ENCODE measurements at places on chromosomes 7 and 10. TPM values are rescaled to one million over a fixed set of nuclear protein-coding genes. Genes with fewer than 3 reads are reported as not detected.

Gene AKR1C1
- 79.0 TPM for total RNA-seq

Gene LRIT1
- not detected for total RNA-seq

Gene IDI2
- total RNA-seq = not detected

Gene LIPK
- total RNA-seq = not detected

Gene DMBT1
- total RNA-seq = 0.10 TPM

Gene WDR86
- total RNA-seq = 2.8 TPM

Gene NEURL1
- 0.16 TPM for total RNA-seq

Gene TEX36
- total RNA-seq = not detected

Gene GNG11
- total RNA-seq = 9.8 TPM

GRCh38 chr10:99766302-99766681 is 16.1 kb upstream of the ABCC2 start:
- no peak for DNase-seq

GRCh38 chr7:95687759-95688343 is 84.5 kb upstream of the DYNC1I1 start:
- DNase-seq = no peak

- DNase-seq = no peak
Measured at GRCh38 chr10:26432938-26433337, 5.2 kb upstream of the APBB1IP start.

DNA sequence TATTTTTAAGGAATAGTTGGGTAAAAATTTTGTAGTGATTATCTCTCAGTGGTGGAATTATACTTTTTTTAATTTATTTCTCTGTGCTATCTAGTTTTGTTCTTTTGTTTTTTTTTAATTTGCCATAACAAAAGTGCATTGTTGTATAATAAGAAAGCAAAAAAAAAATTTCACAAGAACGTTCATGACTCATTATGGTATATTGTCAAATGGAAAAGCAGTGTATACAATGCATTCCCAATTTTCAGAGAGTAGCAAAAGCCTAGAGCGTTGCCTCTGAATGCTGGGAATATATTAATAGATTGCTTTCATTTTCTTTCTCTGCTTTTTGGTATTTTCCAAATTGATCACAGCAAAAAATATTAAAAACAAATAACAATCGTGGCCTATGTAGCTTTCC is 46.3 kb upstream of the GPAM start:
- no peak for DNase-seq

DNA sequence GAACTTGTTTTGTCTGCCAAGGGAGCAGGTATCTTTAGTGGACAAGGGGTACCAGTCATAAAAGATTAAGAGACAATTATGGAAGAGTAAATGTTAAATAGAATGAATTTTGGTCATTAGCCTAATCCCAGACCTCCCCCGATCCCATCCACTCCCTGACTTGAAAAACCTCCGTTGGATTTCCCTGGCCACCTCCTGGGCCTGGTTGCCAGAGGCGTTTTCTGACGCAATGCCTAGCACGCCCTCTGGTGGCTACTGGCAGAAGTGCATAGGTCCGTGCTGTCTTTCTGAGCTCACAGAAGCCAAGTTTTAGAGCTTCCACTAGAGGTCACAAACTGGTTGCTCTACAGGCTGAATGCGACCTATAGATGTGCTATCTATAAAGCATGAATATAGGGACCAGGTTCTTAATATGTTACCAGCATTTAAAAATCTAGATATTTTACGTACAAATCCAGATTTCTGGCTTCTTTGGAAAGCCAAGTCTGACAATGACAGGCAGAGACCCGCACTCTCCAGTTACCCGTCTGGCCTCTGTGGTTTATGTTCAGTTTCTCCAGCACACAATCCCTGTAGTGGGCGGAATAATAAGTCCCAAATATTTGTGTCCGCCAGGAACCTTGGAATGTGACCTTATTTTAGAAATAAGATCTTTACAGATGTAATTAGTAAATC is 39.8 kb downstream of the SPOCK2 start:
- peak; percentile 92 for DNase-seq

GRCh38 chr7:23072048-23072447 is 33.5 kb upstream of the KLHL7 start:
- no peak for DNase-seq

- DNase-seq = no peak
Measured at GRCh38 chr10:61936770-61937169, 35.3 kb downstream of the ARID5B start.

DNA sequence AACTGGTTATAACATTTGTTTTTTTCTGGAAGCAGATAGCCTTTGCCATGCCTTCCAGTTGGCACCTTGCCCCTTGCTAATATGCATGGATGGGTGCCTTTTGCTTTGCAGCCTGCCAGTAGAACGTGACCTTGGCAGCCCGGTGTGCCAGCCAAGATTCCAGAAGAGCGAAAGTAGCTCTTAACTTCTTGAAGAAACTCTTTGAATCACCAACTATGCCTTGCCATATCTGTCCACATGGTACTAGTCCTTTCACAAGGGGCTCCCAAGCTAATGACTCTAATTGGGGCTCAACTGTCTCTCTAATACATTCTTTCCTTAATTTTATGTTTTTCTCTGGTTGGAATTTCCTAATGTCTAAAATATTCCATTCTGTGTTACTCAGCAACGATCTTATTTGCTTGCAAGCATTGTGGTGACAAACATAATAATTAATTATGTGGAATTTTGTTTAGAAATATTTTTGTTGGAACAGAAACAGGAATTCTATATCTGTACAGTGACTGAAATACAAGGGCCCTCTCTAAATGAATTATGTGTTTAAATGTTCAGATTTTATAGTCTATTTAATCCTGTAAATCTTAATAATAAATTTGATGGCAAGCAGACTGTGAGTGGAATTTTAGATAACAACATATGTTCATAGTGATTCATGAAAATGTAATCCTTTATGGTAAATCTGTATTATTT is 45.8 kb downstream of the HDAC9 start:
- DNase-seq = peak; percentile 82

DNA sequence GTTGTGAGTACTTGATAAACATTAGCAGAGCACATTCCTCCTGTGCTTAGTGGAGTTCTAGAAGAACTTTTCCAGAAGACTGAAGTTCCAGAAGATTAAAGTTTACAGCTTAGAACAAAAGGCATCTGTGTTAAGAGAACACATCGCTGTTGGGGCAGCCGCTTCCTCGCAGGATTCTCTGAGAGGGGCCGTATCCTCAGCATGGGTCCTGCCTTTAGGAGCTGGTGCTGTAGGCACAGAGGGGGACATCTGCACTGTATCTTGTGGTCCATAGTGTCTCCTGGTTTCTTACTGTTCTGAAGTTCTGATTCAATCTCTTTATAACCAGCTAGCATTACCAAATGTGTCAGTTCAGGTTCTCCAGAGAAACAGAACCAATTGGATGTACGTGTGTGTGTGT is 16.3 kb downstream of the SH2D4B start:
- no peak for DNase-seq

DNA sequence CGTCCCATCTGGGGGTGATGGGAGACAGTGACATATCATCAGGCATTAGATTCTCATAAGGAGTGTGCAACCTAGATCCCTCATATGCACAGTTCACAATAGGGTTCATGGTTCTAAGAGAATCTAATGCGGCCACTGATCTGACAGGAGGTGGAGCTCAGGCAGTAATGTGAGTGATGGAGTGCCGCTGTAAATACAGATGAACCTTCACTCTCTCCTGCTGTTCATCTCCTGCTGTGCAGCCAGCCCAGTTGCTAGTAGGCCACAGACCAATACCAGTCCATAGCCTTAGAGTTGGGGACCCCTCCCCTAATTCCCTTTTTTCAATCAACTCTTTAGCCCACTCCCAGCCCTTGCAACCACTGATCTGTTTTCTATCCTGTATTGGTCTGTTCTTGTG is 581.1 kb upstream of the AUTS2 start:
- no peak for DNase-seq

DNA sequence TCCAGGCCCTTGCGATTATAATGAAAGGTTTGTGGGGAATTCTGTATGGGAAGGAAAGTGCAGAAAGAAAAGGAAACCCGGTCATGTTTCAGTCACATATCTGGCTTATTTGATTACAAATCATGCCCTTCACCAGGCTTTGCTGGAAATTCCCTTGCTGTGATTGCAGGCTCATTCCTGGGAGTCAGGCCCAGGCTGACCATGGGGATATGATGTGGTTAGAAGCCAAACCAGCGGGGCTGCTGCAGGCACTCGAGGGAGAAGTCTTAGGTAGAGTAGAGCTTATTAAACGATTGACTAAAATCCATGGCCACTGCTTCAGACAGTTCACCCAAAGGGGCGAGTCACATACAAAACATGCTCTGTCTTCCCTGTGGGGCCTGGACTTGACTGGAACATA is 16.2 kb downstream of the PKD1L1 start:
- no peak for DNase-seq

- no peak for DNase-seq
Measured at GRCh38 chr7:28078036-28078901, 102.3 kb downstream of the JAZF1 start.

- DNase-seq = no peak
Measured at GRCh38 chr7:125032943-125033342, 103.3 kb upstream of the POT1 start.

GRCh38 chr7:94973844-94974243 is 66.5 kb downstream of the PPP1R9A start:
- no peak for DNase-seq

GRCh38 chr10:69943292-69943820 is 109.3 kb upstream of the MACROH2A2 start:
- no peak for DNase-seq

- DNase-seq = no peak
Measured at GRCh38 chr10:132186488-132187429, at the start of gene DPYSL4. TSS of gene DPYSL4 (plus strand) at chr10:132186948. CDS start at chr10:132187064, 116 bp downstream.

DNA sequence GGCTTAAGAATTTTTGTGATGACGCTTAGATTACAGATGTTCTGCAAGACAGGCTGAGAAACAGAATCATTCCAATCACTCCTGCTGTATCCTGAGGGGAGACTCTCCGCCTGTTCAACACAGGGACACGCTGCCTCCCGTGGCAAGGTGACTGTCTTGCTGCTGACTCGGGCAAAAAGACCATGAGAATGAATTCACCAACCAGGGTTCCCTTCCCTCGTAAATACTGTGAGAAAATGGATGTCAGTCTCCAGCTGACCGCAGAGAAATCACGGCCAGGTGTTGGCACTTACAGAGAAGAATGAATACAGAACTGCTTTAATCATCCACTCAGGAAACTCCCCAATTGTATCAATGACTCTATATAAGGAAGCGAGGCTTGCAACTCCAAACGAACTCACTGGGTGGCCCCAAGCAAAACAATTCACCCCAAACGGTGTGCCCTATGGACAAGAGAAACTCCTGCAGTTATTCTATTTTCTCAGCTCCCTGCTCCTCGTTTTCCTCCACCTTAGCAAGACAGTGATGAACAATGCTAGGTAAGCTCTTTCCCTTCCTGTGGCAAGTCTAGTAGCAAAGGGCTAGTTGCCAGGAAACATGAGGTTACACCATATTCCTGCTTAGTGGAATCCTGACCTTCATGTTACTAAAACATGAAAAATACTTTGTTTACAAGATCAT is 22.8 kb downstream of the GNA12 start:
- no peak for DNase-seq

DNA sequence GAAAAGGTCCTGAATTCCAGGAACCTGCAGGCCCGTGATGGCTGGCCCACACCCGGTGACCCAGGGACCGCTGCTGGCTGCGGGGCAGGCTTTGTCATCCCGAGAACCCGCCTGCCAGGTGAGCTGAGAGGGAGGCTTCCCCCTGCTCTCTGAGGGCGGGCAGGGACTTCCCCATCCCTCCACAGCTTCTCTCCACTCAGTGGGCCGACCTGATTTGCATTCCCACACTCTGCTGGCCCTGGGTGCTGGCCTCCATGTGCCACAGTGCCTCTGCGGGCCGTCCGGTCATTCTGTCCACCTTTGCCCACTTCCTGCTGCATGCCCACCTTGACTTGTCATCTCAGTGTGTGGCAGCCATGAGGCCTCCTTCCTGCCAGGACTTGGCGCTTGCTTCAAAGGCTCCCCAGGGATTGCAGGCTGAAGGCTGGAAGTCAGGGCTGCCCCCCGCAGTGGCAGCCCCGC is 35.3 kb downstream of the PALD1 start:
- DNase-seq = no peak

GRCh38 chr10:65911151-65911835 is 1014.5 kb upstream of the LRRTM3 start:
- DNase-seq = no peak

GRCh38 chr7:122913608-122914007 is 27.3 kb upstream of the CADPS2 start:
- no peak for DNase-seq

- peak; percentile 54 for DNase-seq
Measured at GRCh38 chr10:132492323-132493025, 45.1 kb upstream of the INPP5A start.

DNA sequence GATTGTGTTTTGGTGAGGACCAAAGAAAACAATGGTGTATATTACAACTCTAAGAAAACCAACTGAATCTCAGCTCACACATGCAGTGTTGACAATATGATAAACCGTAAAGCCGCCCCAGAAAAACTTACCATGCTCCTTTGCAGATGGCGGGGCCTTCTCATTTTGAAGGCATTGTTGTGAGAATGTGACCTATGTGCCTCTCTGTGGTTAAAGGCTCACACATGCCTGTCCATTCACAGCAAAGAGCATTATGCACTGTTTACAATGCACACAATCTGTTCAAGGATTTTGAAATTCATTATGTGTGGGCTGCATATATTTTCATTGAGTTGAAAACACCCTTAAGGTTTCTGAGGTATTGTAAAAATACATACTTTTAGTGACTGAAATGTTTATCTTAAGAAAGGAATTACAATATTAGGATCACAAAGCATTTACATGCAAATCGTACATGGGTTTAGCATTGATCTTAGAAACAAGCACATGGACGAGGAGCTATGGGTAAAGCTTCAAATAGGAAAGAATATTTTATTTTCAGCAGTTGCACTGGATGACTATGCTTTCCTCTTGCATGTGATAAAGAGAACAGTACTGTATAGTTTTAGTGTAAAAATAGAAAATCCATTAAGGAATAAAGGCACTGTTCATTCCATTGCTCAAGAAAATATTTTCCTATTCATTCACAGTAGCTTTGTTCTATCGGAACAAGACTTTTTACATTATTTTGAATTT is 334.3 kb downstream of the ARL4A start:
- DNase-seq = no peak

DNA sequence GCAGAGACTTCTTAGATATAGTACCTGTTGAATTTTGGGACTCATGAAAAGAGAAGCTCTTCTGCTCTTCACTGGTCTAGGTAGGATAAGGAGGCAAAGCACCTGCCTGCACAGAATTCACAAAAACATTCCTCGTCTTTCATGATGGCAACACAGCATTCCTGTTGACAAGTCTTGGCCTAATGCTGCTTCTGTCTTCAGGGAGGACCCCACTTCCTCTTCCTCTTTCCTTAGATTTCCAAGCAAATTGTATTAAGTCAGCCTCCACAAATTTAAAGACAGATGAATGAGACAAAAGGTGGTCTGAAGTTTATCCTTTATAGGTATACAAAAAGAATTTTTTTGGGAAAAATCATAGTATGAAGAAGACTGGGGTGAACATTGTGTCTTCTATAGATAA is 64.9 kb downstream of the DNAJB9 start:
- DNase-seq = no peak

- DNase-seq = no peak
Measured at GRCh38 chr10:44314802-44315460, 70.0 kb downstream of the CXCL12 start.
